ENCODE measurements at places on chromosomes 6 and 20.
A peak's percentile ranks its signal among the peaks of the same experiment; 100 is the strongest.

- no peak for DNase-seq
Measured at GRCh38 chr6:98308564-98308963, 525.8 kb upstream of the POU3F2 start.

DNA sequence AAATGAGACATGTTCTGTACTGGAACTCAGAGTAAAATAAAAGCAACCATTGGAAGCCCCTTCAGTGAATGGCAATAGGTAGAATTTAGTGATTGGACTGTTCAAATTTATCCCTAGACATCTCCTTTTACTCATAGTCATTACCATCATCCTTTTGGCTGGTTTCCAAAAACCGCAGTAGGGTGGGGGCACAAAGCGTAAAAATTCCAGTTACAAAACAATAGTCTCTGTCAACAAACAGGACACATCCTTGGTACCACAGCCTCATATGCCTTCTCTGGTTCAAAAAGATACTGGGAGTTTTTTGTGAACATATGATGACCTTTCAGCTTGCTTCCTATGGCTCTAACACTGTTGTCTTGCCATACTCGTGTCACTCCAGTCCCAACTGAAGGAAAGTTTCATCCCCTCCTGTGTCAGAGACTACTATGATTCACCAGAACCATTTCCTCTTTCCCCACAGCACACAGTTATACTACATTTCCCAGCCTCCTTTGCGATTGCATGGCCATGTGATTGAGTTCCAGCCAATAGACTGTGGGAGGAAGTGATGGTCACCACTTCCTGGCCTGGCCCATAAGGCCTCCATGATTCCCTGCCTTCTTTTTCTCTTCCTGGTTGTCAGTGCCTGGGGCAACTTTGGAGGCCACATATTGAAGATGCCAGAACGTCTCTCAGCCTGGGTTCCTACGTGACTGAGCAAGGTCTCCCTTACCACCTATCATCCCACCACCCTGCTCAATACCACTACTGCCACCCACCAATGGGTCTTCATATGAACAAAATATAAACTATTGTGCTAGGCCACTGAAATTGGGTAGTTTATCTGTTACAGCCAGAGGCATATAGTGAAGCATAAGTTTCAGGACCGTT is 162.4 kb downstream of the ID4 start:
- DNase-seq, result no peak

GRCh38 chr6:133235221-133235620 is 5.9 kb upstream of the EYA4 start:
- DNase-seq, result no peak

- no peak for DNase-seq
Measured at GRCh38 chr6:19632230-19632629, 204.9 kb upstream of the ID4 start.

DNA sequence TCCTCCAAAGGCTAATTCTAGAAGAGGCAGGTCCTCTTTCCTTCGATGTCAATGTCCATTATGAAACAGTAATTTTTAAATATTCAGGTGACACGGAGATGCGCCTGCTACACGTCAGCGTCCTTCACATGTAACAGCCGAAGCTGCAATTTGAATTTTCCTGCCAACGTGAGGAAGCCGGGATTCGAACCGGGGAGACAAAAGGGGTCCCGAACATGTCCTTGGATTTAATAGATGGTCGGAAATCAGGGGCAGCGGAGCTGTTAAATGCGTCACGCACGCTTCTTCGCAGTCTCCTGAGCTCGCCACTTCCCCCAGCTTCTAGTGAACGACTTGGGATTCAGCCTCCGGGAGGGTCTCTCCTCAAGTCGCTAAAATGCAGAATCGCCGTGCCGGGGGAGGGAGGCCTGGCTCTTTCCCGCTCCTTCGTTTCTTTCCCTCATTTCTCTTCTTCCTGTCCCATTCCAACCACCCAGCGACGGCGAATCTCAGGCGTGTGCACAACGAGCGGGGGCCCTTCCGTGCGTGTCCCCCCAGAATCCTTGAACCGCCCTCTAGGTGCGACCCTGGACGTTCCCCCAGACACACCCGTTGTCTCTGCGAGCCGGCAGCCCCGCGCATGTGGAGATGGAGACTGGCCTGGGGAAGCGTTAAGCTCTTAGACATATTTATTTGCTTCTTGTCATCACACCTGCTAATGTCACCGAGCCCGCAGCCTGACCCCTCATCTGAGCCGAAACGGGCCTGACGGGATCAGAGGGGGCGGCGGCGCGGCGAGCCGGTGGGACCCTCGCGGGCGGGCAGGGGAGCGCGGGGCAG is 1.3 kb upstream of the FOXC1 start:
- DNase-seq, result no peak

- DNase-seq, result no peak
Measured at GRCh38 chr6:157997893-157998608, 16.4 kb downstream of the SYNJ2 start.

DNA sequence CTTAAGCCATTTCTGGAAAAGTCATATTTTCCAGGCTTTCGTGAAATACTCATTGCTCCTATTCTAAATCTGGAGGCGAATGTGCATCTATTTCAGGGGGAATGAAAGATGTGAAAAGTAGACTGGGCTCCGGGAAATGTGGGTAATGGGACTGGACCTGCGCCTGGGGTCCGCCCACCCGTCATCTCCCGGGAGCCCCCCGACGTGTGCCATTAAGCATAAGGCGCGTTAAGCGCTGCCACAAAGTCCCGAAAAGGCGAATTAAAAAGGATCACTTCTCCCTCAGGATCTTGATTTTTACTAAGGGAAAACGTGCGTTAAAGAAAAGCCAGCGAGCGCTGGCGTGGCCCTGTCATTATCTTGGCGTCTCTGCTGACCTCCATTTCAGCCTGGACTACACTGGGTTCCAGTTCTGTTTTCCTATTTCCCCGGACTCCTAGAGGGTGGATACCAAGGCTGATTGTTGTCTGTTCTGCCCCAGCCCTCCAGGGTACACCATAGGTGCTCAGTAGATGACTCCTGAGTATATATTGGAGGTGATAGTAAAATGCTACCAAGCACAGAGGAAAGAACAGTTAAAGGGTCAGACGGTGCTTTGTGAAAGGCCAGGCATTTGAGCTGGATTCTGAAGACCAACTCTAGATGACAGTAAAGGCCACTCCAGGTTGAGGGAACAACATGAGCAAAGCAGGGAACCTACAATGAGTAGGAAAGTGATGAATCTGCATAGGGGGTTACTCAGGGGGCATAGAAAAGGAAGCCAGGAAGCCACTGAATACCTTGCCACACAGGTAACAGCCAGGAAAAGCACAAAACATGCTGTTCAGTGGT is 89.2 kb upstream of the ARID1B start:
- peak; percentile 23 for DNase-seq

- no peak for DNase-seq
Measured at GRCh38 chr6:120876424-120876823, 457.9 kb downstream of the TBC1D32 start.

DNA sequence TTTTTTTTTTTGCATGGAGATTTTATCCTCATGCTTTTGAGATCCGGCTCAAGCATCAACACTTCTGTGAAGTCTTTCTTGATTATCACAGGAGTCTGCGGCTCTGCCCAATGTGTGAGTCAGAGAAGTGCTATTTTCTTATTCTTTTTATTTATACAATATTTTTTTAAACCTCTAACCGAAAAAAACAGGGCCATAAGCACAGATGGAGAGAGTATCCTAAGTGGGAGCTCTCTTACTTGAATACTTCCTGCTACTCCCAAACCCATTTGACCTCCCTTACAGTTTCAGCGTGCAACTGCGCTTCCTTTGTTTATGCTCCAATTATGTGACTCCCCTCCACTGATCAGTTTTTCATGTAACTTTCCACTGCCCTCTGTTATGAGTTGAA is 8.7 kb upstream of the ATXN1 start:
- no peak for DNase-seq

GRCh38 chr6:134373282-134373922 is 55.5 kb upstream of the SGK1 start:
- DNase-seq, result no peak

DNA sequence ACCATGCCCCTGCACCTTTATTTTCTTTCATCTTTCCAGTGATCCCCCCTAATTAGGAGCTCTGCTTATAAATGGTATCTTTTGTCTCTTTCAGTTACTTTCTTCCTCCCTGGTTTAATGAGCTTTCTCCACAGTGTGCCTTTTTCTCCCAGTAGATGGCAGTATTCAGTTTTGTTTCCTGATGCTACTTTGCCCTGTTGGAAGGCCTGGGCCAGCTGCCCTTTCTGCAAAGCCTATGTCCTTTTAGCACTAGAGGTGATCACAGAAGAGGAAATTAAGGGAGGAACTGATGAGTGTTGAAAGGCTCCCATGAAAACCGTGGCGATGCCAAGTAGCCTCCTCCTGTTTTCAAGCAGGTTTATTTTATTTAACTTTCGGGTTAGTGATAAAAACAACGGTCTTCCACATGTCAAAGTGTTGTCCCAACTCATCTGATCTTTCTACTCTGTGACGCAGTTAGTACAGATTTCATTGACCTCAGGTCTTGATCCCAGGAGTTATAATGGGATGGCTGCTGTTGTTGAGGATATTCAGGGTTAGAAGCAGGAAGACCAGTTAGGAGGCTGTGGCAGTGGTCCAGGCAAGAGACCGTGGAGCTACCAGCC is 184.2 kb upstream of the BMP2 start:
- peak; percentile 65 for DNase-seq

DNA sequence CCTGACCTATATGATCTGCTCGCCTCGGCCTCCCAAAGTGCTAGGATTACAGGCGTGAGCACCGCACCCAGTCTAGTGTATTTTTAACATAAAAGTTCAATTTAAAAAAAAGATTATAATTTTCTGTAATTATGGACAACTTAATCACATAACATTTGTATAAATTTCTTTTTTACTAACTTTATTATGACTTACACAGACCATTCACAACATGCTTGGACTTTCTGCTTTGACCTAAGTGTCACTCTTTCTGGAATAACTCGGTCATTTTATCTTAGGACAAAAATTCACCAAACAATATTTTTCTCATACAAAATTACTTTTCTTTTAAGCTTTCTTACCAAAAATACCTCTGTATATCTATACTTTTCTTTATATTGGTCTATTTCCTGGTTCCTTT is 15.4 kb upstream of the IL22RA2 start:
- DNase-seq, result peak; percentile 27

GRCh38 chr6:124487623-124488431 is 474.4 kb upstream of the RNF217 start:
- no peak for DNase-seq

- DNase-seq, result no peak
Measured at GRCh38 chr6:32941214-32941768, 463 bp upstream of the HLA-DMB start.

DNA sequence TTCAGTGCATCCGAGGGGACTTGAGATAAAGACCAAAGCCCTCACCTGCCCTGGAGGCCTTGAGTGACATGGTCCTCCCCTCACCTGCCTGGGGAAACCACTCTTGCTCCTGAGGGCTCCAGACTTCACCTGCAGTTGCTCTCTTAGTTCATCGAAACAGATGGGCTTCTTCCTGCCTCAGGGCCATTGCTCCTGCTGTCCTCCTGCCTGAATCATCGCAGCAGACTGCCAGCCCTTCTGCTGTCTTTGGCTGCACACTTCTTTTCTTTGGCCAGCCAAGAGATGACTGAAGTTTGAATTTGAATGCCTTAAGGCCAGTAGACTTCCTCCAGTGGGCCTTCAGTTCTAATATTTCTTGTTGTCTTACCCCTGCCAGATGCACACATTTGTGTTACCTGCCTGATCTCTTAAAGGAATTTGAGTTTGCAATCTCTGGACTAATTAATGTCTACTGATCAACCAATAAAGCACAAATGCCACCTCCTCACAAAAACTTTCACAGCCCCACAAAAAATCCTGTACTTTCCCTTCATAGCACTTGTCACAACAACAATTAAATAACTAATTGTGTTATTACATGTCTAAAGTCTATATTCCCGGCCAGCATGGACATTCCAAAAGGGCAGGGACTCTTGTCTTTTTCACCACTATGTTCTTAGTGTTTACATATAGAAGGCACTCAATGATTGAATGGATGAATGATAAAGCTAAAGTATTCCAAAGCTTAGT is 56.7 kb upstream of the SGK1 start:
- no peak for DNase-seq

DNA sequence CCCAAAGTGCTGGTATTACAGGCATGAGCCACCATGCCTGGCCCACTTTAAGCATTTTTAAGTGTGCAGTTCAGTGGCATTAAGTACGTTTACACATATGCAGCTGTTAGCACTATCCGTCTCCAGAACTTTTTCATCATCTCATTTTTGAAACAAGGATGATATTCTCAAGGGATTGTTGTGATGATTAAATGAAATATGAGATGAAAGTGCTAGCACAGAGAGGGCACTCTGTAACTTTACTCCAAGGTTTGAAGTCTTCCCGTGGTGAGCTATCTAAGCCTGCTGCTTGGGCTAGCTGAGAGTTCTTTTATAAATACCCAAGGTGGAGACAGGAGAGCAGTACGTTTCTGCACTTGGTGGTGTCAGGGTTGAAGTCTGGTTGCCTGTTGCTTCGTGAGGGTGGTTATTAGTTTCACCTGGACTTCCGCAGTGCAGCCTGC is 6.6 kb downstream of the TM9SF4 start:
- DNase-seq, result no peak

DNA sequence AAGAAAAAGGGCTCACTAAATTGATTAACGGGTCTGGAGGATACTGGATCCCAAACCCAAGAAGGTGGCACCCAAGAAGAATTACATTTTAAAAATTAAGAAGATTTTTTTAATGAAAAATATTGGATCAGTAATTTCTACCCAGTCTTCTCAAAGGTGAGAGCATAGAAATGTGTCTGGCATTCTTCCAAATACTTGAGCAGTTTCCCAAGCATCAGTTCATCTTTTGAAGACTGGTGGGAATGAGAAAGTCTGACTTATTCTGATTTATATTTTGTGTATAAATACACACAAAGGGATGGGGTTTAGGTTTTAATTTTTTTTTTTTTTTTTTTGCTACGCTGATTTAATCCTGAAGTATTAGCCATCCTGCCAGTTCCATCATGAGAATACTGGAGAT is 3.3 kb downstream of the MGME1 start:
- no peak for DNase-seq

GRCh38 chr6:147666255-147666654 is 157.8 kb downstream of the SAMD5 start:
- no peak for DNase-seq

GRCh38 chr6:82954356-82954755 is 111.3 kb downstream of the UBE3D start:
- no peak for DNase-seq

GRCh38 chr20:36532388-36532787 is 8.9 kb upstream of the MYL9 start:
- no peak for DNase-seq

- DNase-seq, result no peak
Measured at GRCh38 chr20:33031531-33031930, at the start of gene BPIFB6. BPIFB6 (plus strand) TSS chr20:33031648; CDS start chr20:33031648, 0 bp downstream.

- no peak for DNase-seq
Measured at GRCh38 chr6:144156338-144156737, 6.0 kb downstream of the STX11 start.

DNA sequence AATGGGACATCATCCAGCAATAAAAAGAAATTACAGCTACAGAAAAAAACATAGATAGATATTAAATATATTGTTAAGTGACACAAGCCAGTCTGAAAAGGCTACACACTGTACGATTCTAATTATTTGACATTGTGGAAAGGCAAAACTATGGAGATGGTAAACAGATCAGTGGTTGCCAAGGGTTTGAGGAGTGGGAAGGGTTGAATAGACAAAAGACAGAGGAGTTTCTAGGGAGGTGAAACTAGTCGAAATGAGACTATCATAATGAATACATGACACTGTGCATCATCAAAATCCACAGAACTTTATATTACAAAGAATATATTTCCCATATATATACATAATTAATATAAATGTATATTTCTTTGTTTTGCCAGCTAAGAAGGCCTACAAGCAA is 9.8 kb downstream of the EPM2A start:
- DNase-seq, result no peak
